GM04503 (cell line): ENCODE measurements at places on chromosomes 1 and 21.

DNA sequence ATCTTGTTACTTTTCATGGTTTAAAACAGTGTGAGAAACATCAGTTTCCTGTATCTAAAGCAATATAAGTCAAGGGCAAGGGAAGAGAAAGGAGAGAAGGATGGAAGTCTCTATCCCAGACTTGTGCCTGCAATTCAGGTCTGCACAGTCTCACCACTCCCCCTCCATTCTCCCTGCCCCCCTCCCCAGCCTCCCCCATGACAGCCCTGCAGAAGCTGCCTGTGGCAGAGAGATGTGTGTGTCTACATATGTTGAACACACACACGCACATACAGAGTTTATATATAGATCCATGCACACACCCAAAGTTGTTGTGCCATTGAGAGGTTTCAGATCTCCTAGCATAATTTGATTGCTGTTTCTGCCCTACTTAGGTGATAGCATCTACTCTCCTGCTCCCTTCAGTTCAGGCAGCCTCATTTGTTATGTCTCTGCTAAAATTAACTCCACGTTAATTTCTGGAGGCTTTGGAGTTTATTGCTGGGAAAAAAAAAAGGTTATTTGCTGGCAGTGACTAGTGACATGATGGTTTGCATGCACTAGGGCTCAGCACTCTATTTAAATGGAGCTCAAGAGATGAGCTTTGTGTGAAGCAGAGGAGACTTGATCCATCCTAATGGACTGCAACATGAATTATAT lies 124.9 kb upstream of the SMYD2 start:
- no peak for DNase-seq

DNA sequence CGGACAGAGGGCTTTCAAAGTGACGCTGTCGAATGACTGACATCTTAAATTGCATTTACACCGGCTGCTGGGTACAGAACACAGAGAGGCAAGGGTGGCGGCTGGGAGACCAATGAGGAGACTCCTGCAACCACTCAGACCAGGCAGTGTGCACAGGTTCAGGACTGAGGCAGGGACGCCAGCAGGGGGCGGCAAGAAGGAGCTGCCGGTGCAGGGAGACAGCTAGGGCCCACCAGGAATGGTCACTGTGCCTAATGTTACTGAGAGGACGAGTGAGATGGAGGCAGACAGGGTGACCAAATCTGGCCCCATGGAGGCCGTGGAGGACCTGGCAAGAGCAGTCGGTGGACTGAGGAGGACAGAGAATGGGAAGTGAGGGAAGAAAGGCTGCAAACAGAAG lies 23.5 kb downstream of the GLIS1 start:
- no peak for DNase-seq

- no peak for DNase-seq
Observed at GRCh38 chr1:216742625-216743024, 19.4 kb upstream of the ESRRG start.

GRCh38 chr1:241822846-241823245 lies 25.2 kb upstream of the EXO1 start:
- DNase-seq: no peak

GRCh38 chr1:23657659-23658275 lies 33.8 kb upstream of the RPL11 start:
- DNase-seq: no peak

- no peak for DNase-seq
Observed at GRCh38 chr1:19262047-19262446, 10.4 kb downstream of the MRTO4 start.

DNA sequence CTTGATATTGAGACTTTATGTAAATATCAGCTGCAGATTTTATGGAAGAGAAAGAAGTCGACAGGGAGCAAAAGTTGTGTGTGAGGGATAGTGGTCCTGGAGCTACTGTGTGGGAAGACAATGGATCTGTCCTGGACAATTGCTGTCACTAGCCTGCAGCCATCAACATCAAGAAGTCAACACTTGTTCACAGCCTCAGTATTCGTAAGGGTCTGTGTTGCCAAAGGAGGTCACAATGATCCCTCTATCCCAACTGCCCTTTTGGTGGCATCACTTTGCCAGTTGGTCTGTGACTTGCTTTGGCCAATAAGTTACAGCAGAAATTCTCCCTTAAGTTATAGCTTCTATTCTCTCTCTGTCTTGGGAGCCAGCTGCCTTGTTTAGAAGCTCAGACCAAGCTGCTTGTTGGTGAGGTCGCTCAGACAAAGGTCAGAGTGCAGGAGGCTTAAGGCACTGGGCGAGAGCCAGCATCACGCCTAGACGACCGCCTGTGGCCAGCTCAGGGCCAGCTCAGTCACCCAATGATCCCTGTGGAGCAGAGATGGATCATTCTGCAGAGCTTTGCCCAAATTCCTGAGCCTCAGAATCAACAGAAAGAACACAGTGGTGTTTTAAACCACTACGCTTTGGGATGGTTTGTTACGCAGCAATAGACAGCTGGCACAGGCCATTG lies 134.9 kb downstream of the RHOU start:
- no peak for DNase-seq

- DNase-seq: peak; percentile 14
Observed at GRCh38 chr1:184563308-184563707, 176.5 kb downstream of the C1orf21 start.

GRCh38 chr1:59125154-59125553 lies 171.7 kb upstream of the FGGY start:
- DNase-seq: no peak

DNA sequence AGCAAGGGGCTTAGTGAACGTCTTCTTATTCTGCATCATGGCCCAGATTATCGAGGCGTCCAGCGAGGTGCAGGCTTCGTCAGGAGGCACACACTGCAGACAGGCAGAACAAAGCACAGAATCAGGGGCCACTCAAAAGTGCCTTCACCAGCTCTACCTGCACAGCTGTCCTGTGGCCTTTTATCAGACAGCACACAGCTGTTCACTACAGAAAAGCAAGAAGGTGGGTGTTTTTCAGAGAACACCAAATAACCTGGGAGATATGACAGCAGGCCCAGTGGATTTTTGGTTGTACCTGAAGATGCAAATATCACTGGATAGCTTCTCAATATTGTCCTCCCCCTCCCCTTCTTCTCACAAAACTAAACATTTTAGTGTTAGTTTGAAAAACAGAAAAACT lies 177.3 kb downstream of the TGFBR3 start:
- DNase-seq: no peak

GRCh38 chr1:175341631-175342429 lies 149.3 kb upstream of the KIAA0040 start:
- DNase-seq: no peak

DNA sequence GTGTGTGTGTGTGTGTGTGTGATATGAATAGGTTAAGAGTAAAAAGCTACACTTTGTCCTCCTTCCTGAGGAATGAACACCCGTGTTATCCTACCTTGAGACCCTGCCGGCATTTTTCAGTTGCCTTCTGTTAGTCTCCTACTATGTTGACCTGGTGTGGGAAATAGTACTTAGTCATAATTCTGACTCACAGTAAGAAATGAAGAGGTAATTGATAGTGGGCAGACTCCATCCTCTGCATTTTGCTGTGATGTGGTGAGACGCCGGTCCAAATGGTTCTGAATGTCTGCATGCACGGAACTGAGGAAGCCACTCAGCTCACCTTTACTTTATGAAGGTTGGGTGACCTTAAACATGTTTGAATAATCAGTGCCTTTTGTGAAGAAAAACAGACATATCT lies 12.6 kb downstream of the CD101 start:
- no peak for DNase-seq

DNA sequence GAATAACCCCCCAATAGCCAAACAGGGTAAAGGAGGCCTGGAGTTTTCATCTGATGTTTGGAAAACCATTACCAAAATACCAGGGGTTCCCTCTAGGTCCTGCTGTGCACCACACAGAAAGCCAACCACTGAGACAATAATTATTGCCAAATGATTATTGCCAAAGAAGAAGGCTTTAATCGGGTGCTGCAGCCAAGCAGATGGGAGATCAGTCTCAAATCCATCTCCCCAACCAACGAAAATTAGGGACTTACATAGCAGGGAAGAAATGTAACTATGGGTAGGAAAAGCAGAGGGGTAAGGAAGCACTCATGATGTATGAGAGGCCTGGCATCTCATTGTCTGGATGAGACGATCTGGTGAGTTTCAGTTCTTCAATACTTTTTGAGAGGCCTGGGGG lies 28.8 kb upstream of the LPGAT1 start:
- no peak for DNase-seq

DNA sequence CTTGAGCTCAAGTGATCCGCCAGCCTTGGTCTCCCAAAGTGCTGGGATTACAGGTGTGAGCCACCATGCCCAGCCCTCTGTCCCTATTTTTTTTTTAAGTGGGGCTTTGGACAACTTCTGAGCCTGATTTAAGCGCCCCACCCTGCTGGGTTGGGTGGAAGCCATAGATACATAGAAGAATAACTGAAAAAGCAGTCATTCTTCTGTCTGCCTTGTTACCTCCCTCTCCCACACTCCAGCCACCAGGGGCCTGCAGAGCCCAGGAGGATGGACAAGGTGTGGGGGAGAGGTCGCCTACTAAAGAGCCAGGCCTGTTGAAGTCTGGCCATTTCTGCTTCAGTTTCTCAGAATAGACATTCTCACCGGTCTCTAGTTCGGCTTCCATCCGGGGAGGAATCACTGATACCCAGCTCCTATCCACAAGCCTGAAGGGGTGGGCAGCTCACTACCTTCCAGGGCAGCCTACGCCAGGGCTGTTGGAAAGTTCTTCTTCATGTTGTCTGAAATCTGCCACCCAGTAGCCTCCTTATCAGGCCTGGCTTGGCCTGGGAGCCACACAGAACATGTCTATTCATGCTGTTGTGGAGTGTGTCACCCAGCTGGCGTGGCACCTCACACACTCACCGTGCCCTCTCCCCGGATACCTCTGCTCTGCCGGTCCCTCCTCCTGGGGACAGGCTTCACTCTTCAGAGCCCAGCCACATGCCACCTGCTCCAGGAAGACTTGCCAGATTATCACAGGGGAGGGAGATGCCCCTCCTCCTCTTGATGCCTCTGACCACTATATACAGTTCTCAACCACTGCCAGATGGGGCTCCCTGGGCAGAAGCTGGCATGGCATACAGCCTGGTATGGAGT lies 27.7 kb downstream of the KNCN start:
- DNase-seq: no peak

DNA sequence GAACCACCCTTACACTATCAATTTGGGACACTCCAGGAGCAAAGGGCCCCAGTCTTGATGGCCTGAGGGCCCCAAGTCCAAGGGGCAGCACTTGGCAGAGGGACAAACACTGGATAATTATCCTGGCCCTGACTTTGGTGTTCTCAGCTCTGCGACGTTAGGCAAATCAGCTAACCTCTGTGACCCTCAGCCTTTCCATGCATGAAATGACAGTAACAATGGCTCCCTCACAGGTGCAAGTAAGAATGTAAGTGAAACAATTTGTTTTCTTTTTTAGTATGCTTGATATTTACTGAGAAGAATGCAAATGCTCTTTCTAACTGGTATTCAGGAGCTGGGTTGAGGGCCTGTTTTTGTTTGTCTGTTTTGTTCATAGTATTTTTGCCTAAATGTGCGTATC lies 61.6 kb upstream of the PRDX6 start:
- no peak for DNase-seq

DNA sequence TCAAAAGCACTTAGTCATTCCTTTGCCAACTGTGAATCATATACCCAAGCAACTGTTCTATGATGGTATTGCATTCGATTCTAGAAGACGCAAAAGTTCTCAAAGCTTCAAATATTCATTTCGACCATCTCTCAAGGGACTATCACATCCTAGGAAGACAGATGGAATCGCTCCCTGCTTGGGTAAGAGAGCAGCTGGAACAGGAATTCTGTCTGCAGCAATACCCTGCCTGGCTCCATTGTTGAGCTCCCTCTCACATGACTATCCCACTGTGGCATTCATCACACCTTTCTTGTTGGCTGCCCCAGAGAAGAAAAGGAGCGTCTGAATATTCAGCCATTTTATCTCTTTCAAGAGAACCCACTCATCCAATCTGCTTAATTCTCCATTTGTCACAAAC lies 397.7 kb downstream of the NTNG1 start:
- no peak for DNase-seq

DNA sequence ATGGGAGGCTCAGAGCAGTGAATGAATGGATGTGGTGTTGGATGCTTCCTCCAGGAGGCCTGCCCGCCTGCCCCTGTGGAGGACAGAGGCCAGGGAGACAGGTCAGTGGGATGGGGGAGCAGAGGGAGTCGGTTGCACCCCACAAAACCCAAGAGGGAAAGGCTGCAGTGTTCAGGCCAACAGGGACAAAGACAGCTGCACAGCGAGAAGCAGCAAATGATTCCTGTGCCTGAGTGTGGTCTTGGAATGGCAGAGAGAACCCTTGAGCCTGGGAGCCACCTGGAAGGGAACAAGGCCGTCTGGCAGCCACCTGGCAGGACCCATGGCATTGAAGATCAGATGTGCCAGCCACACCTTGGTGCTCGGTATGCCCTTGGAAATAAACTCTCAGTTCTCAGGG lies 8.1 kb downstream of the TFF3 start:
- DNase-seq: no peak

- DNase-seq: no peak
Observed at GRCh38 chr1:59292562-59292961, 4.3 kb upstream of the FGGY start.

DNA sequence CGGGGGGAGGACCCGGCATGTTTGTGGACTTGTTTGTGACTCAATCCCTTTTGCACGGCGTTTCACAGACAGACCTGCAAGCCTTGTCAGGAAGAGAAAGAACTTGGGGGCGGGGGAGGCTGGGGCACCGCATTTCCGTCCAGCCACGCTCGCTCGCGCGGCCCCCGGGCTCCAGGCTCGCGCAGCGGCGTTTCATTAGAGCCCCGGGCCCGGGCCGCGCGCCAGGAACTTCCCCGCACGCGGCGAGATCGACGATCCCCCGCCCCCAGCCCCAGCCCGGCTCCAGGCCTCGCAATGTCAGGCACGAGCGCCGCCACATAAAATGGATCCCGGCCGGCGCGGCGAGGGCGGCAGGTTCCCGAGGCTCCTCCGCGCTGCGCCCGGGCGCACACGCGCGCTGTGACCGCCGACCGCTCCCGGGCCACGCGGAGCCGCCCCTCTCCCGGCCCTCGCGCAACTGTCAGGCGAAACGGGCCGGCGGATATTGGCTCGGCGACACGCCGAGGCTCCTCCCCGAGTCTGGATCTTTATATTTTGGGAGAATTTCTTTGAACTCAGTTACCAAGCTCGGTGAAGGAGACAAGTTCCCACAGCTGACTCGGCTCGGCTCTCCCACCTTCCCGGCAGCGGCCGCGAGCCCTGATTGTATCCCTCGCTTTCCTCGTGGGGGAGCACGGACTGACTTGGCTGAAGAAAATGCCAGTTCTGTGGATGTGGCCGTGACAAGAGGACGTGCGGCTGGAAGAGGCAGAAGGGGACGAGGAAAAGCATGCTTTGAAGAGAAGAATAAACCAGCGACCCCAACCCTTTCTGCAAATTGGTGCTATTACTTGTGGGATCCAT lies at the start of gene KIF26B:
Gene KIF26B (plus strand): TSS at position 557 of the 843 bp plus-strand sequence. CDS start 440 bp downstream, outside the sequence.
- no peak for DNase-seq

- no peak for DNase-seq
Observed at GRCh38 chr21:36127977-36128376, 6.9 kb upstream of the CBR3 start.

DNA sequence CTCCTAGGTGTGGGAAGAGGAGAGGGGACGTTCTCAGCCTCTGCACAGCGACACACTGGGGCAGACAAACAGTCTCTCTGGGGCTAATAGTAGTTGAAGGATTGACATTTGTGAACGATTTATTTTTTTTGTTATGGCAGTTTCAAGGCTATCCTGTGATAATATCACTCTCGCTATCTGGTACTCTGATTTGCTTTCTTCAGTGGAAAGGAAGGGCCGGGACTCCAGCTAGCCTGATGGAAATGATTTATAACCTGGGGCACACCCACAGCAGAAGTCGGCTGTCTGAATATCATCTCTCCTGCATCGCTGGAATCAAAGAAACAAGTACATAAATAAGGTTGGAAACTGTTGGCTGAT lies 122.7 kb downstream of the KCNN3 start:
- no peak for DNase-seq

GRCh38 chr1:63921359-63921758 lies 147.5 kb downstream of the ROR1 start:
- DNase-seq: no peak
